ENCODE measurements at places on chromosomes 12 and 14.

GRCh38 chr12:6235499-6235898, 35.3 kb downstream of the CD9 start:
- no peak for DNase-seq

- DNase-seq: no peak
These were observed 199.4 kb upstream of the LRIG3 start for GRCh38 chr12:59119676-59120075.

GRCh38 chr12:115013236-115013981, 329.4 kb upstream of the TBX3 start:
- no peak for DNase-seq

DNA sequence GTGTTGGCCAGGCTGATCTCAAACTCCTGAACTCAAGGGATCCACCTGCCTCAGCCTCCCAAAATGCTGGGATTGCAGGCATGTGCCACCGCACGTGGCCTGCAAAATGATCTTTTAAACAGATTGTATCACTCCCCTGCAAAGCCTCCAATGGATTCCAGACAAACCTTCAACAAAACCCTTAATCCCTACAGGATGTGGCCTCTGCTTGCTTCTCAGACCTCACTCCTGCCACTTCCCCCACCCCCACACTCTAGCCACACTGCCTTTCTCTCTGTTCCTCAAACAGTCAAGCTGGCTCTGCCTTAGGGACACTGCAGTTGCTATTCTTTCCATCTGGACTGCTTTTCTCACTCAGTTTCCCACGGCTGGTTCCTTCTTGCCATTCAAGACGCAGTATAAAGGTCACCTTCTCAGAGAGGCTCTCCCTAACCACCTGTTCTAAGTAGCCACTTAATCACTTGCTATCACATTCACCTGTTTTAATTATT, 47.3 kb upstream of the TMED10 start:
- DNase-seq: no peak

GRCh38 chr14:52175982-52176502, 91.5 kb upstream of the PTGDR start:
- DNase-seq: peak; percentile 2

DNA sequence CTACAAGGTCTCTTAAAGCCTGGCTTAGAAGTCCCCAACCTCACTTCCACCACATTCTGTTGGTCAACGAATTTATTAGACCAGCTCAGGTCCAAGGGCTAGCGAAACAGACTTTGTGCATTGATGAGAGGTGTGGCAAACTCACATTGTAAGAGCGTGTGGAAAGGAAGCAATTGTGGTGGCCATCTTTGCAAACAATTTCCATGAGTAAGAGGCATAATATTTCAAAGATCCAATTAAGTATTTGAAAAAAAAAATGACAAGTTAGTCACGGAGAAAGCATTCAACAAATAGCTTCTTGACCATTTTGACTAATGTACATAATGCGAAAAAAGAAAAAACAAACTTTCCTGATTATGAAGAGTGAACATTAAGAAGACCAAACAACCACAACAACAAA, 7.4 kb downstream of the NR1H4 start:
- DNase-seq: no peak

- DNase-seq: no peak
These were observed 196.0 kb downstream of the SLC5A8 start for GRCh38 chr12:101013993-101014392.

DNA sequence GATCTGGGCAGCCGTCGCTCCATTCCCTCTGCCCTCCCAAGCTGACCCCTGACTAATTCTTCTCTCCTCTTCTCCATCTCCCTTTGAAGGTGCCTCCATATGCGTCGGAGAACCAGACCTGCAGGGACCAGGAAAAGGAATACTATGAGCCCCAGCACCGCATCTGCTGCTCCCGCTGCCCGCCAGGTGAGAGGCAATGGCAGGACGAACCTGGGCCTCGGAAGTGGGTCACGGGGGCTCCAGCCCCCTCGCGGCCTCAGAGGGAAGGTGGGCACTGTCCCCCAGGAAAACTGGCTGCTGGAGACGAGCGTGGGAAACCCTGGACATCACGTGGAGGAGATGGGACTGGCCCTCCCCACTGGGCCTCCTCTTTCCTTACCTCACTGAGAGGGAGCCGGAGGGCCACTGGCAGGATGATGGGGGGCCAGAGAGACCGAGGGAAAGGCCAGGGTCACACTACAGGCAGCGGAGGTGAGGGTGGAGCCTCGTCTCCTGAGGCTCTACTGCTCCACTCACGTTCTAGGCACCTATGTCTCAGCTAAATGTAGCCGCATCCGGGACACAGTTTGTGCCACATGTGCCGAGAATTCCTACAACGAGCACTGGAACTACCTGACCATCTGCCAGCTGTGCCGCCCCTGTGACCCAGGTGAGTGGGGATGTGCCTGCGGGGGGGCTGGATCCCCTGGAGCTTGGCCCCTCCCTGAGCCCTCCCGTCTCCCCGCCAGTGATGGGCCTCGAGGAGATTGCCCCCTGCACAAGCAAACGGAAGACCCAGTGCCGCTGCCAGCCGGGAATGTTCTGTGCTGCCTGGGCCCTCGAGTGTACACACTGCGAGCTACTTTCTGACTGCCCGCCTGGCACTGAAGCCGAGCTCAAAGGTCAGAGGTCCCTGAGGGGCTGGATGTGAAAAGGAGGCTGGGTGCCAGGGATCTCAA, 806 bp downstream of the LTBR start:
- no peak for DNase-seq

GRCh38 chr14:52248057-52248456, 19.4 kb upstream of the PTGDR start:
- no peak for DNase-seq

- DNase-seq: no peak
These were observed 398.4 kb downstream of the DAD1 start for GRCh38 chr14:22190411-22191191.

DNA sequence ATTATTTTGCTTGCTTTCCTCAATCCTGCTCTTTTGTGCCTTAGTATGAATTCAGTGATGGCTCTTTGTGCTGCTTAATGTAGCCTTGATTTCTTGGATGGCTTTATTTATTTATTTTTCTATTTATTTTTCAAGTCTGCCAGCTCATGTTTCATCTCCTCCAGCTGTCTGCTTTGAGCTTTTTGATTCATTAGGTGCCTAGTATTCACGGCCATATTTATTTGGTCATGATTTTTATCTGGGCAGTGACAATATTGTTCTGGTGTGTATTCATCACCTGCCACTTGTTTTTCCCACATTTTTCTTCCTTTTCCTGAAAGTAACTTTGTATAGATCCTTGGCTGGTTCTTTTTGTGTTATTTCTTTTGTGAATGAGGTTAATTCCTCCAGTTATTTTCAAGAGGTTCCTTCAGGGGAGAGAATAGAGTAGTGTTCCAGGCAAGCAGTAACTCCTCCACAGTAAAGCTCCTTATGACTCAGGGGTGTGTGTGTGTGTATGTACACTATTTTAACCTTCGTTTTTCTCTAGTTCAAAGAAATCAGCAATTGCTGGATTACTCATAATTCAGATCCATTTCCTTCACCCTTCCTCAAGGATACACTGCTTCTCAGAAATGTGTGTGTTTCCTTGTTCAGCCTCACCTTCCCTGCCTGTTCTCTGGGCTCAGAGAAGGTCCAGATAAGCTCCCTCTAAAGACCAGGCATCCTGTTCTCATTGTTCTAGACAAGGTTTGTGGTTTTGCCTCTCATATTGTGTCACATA, 51.6 kb upstream of the PMCH start:
- DNase-seq: no peak

- DNase-seq: no peak
These were observed 523 bp downstream of the GTF2H3 start for GRCh38 chr12:123634142-123634561.

DNA sequence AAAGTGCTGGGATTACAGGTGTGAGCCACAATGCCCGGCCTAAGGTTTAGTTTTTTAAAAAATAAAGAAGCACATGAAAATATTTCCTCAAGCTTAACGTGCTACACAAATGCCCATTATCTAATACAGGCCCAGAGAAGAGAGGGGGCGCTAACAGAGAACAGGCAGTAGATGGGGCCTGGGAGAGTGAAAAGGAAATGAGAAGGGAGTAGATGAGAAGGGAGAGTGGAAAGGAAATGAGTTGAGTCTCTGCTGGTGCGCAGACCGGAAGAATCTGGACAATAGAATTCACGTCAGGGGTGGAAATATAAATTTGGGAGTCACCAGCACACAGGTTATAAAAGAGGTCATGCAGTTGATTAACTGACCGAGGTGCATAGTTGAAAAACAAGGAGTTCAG, 10.7 kb downstream of the PXN start:
- no peak for DNase-seq

DNA sequence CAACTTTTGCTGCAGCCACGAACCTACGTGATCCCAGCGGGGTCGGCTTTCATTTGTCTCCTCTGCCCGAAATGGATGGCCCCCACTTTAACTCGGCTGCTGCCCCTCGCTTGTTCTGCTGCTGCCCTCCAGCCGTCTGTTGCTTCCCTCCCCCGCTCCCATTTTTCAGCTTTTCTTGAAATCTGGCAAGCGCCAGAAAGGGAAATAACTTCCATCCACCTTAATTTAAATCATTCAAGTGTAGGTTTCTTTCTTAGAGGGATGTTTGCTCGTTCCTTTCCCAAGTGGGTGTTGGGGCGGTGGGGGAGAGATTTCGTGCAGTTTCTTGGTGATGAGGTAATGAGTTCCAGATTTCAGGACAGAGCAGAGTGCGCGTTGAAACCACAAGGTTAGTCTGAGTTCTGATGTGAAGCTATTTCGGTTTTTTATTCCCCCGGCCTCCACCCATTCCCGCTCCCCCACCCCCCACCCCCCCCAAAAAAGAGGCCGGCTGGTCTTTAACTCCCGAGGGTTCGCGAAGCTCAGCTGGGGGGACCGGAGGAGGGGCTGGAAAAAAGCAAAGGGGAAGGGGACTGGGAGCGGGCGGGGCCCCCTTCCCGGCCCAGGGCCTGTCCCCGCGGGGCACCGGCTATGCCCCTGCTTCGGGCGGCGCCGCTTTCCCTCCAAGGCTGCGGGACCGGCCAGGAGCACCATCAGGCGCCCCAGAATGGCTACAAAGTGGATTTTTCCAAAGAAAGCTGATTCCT, 2.2 kb upstream of the ZFP36L1 start:
- DNase-seq: no peak

GRCh38 chr14:54353266-54353665, 43.5 kb upstream of the CDKN3 start:
- no peak for DNase-seq

DNA sequence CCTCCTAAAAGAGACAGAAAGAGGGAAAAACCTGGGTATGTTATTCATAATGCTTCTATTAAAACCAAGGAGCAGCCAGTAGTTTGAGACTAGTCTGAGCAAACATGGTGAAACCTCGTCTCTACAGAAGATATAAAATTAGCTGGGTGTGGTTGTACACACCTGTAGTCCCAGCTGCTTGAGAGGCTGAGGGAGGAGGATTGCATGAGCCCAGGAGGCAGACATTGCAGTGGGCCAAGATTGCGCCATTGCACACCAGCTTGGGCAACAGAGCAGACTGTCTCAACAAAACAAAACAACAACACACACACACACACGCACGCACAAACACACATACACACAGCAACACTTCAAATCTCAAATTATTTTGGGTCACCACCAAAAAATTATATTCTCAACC, 27.8 kb downstream of the HECTD4 start:
- DNase-seq: no peak

DNA sequence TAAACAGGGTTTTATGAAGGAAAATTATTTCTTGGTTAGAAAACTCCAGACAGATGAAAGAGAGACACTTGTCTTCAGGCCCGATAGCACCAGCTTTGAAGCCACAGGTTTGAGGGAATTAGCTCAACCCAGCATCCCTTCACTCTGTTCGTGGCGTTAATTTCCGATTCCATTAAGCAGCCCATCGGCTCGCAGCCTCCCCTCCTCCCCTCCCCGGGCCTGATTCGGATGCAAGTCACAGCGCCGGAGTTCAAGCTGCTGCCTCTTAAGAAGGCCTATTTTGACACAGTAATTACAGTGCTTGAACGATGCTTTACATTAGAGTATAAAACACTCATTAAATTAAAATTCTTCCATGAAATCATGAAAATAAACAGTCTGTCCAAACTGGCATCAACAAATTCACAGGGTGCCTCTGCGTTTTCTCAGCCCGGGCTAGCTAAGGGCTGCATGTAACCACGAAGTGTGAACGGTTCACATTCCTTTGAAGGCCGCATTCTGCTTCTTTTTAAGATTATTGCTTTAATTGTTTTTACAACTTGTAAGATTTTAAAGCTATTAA, 145.8 kb downstream of the DICER1 start:
- DNase-seq: no peak

DNA sequence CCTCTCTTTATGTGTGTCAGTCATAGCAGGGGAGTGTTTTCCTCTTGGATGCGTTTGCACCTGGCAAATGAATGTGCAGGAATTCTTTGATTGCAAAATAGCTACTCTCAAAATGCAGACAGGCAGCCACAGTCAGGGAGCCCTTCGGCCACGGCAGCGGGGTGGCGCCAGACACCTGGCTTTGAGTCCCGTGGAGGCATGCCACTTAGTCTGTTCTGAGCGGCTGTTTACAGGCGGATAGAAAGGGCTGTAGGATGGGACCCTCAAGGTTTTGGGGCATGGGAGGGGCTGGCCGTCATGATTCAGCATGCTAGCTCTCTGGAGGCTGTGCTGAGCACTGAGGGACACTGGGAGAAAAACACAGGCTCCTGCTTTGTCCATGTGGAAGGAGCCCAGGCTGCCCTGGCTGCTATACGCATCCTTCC, 117.1 kb downstream of the SLC25A47 start:
- peak; percentile 7 for DNase-seq

DNA sequence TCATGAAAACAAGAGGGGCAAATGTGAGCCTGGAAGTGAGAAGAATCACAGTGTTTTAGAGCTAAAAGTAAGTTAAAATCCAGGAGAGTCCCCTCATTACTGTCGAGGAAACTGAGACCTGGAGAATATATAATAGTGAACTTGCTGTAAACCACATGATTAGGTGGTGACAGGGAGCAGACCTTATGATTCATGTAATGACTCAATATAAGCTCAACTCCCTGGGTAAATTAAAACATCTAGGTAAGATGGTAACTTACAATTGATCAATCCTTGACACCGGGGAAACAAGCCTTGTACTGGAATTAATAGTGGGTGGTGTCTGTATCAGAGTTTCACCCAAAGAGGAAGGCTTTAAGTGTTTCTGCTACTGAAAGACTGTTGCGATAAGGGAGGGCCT, 269.3 kb downstream of the SNAPC1 start:
- no peak for DNase-seq

DNA sequence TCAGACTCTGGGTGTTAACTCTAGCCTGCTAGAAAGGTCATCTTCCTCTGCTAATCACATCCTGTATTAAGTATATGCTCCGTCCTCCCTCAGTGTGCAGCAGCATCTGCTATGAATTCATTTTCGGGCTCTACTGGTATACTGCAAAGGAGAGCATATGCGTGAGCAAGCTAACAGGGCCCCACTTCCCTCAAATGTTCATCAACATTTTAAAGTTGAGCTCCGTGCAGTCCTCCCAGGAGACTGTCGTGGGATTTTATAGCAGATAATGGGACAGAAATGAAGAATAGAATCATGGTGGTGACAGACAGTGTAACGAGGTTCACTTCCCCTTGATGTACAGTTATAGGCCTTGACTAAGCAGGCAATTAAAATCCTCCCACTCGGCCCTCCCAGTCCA, 131.7 kb downstream of the PLXNC1 start:
- no peak for DNase-seq

Data from activated CD4-positive, alpha-beta T cell treated with anti-CD3 and anti-CD28 coated beads, Interleukin-2, amount 50 U/mL, for 24 hours (primary cell).